ENCODE measurements at places on chromosomes 4 and X.

DNA sequence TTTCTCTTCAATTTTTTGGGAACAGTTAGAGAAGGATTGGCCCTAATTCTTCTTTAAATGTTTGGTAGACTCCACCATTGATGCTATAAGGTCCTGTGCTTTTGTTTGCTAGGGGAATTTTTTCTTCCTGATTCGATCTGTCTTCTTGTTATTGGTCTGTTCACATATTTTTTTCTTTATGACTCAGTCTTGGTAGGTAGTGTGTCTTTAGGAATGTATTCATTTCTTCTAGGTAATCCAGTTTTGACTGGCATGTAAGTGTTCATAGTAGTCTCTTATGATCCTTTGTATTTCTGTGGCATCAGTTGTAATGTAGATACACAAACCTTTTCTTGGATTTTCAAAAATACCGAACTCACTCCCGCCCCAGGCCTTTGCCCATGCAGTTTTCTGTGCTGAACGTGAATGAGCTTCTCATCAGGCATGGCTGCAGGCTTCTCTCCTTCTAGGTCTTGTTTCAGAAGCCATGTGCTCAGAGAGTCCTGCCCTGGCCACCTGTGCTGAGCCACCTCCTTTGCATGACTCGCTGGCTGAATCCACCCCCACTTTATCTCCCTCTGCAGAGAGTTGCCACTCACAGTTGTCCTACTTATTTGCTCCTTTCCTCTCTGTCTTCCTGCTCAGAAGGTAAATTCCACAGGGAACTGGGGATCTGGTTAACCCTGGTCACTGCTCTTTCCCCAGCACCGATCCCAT is 67.0 kb downstream of the STK32B start:
- no peaks in the 10 kb centered on the region for H3K36me3 ChIP-seq
- no peak overlapping the region for H3K4me3 ChIP-seq
- no peak for DNase-seq
- no peak overlapping the region for H3K27ac ChIP-seq
- no peaks in the 10 kb centered on the region for H3K4me1 ChIP-seq
- H3K27me3 ChIP-seq: no peaks in the 10 kb centered on the region

DNA sequence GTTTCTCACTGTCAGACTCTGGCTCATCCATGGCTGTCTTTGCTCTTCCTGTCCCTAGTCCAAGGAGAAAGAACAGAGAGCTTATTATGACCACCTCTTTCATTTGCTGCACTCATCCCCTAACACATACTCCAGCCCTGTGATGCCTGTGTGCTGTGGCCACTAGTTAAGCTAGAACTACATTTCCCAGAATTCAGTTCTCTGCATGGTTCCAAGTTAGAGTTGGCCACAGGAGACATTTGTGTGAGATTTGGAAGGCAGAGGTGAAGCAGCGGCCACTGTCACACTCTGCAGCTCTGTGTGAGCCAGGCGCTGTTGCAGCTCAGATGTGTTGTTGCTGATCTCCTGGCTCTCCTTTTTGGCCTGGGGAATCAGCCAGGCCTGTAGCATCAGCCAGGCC is 188.2 kb upstream of the ATP6AP2 start:
- no peak for DNase-seq
- no peaks in the 10 kb centered on the region for H3K4me1 ChIP-seq

GRCh38 chr4:101141230-101141629 is 206.1 kb downstream of the PPP3CA start:
- no peaks in the 10 kb centered on the region for H3K36me3 ChIP-seq
- no peak overlapping the region for H3K27ac ChIP-seq
- no peak overlapping the region for H3K4me3 ChIP-seq
- no peak for DNase-seq
- peaks cover 3% of the 10 kb centered on the region for H3K4me1 ChIP-seq

DNA sequence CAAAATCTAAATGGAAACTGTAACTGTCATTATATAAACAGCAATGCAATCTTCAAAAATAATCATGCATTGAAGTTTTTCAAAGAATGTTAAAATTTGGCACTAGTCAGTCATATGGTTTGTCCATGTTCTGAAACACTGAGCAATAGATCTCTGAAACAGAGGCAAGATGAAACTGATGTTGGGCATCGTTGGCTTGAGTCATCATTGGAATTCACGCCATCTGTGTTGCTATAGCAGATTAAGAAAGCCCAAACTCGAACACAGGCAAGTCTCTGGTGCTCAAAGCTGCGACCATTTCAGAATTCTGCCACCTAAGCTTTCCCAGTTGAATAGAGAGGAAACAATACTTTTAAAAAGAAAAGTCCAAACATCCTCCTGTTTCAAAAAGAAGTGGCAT is 114.1 kb upstream of the PPARGC1A start:
- H3K27ac ChIP-seq: no peak overlapping the region
- H3K4me1 ChIP-seq: no peaks in the 10 kb centered on the region
- no peak for DNase-seq
- no peaks in the 10 kb centered on the region for H3K27me3 ChIP-seq
- no peaks in the 10 kb centered on the region for H3K36me3 ChIP-seq

- H3K36me3 ChIP-seq: no peaks in the 10 kb centered on the region
- peaks cover 8% of the 10 kb centered on the region for H3K4me1 ChIP-seq
- no peaks in the 10 kb centered on the region for H3K27me3 ChIP-seq
- peak overlapping the region; percentile 82 for H3K27ac ChIP-seq
Measured at GRCh38 chr4:15479913-15480185, 10.2 kb downstream of the CC2D2A start.

DNA sequence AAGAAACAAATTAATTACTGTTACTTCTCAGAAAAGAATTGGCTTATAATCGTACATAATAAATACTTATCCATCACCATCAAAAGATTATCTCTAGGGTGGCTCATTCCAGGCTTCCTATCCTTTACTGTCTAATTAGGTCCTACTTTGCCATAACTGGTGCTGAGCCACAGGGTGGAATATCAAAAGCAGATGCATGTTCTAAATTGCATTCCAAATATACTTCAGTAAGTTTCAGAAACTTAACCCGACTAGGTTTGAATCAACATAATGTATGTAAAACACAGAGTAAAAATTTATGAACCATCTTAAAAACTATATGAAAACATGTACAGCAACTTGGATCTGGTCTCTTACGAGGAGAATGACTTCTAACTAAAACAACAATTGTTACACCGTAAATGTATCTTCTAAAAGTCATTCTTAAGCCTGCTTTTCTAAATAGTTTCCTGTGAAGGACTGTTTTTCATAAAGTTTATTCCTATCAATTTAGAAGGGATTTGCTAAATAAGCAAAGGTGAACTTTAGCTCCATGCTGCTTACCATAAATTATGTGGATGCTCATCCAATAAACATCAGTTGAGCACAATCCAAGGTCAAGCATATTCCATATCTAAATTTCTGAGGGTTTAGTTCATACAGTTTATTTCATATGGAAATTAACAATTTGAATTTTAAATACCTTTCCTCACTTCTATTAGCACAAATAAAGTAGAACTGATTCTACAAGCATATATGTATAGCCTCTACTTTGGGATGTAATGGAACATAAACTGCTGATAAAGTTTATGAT is 13.4 kb downstream of the ZAR1 start:
- H3K27me3 ChIP-seq: no peaks in the 10 kb centered on the region
- no peak overlapping the region for H3K4me3 ChIP-seq
- H3K4me1 ChIP-seq: no peaks in the 10 kb centered on the region
- no peak for DNase-seq
- peaks cover 69% of the 10 kb centered on the region for H3K36me3 ChIP-seq
- H3K27ac ChIP-seq: no peak overlapping the region

- no peak overlapping the region for H3K27ac ChIP-seq
- no peak overlapping the region for H3K4me3 ChIP-seq
- H3K4me1 ChIP-seq: peaks cover under 1% of the 10 kb centered on the region
- H3K27me3 ChIP-seq: no peaks in the 10 kb centered on the region
- no peaks in the 10 kb centered on the region for H3K36me3 ChIP-seq
- no peak for DNase-seq
Measured at GRCh38 chr4:24235618-24236017, 345.8 kb upstream of the PPARGC1A start.

DNA sequence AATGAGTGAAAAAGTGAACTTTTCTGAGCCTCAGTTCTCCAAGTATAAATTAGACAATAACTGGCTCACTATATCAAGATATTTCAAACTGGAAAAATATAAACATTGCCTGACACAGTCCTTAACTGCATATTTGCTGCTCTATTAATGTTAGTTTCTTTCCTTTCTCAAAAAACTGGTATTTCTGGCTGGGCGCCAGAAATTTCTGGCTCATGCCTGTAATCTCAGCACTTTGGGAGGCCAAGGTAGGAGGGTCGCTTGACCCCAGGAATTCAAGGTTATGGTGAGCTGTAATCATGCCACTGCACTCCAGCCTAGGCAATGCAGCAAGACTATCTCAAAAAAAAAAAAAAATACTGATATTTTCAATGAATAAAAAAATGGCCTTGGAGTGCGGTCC is 227.0 kb downstream of the MAGEB17 start:
- H3K4me1 ChIP-seq: no peaks in the 10 kb centered on the region
- no peak overlapping the region for H3K4me3 ChIP-seq
- peaks cover 3% of the 10 kb centered on the region for H3K27me3 ChIP-seq
- no peak overlapping the region for H3K27ac ChIP-seq
- no peak for DNase-seq

- no peaks in the 10 kb centered on the region for H3K27me3 ChIP-seq
- no peaks in the 10 kb centered on the region for H3K36me3 ChIP-seq
- peaks cover 16% of the 10 kb centered on the region for H3K4me1 ChIP-seq
- no peak overlapping the region for H3K27ac ChIP-seq
- H3K4me3 ChIP-seq: no peak overlapping the region
- no peak for DNase-seq
Measured at GRCh38 chr4:185256446-185256845, 47.0 kb downstream of the SNX25 start.

DNA sequence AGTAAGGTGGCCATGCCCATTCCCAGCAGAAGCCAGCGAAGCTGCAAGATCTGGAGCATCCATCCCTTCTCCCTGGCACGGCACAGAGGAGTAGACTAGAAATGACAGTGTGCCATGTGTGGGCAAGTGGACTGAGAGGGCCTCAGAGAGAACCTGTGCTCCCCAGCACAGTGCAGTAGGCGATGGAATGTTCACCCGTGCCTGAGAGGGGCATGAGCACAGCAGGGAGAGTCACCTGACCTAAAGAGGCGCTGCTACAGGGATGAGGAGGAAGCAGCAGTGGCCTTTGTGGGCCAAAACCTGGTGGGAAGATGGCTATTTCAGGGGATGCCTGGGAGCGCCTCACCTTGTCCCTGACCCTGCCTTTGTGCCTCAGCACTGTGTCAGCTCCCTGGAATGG is 8.0 kb upstream of the CDKN2AIP start:
- no peak overlapping the region for H3K4me3 ChIP-seq
- no peak overlapping the region for H3K27ac ChIP-seq
- H3K4me1 ChIP-seq: no peaks in the 10 kb centered on the region
- DNase-seq: no peak
- H3K36me3 ChIP-seq: no peaks in the 10 kb centered on the region
- no peaks in the 10 kb centered on the region for H3K27me3 ChIP-seq

DNA sequence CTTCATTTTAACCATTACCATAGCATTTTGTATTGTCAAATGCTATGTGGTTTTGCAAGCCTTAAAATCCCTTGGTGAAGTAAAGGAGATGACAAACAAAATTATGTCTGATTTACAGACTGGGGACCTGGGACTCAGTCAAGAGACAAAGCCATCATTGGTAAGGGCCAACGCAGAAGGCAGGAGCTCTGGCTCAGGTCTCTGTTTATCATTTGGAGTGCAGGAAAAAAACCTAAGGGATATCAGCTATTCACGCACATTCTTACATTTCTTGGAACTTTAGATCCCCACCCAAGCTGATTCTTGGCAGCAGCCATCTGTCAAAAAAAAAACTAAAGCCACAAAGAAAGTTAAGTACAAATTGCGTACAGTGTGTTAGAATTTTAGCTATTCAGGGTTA is 731.9 kb downstream of the STPG2 start:
- no peaks in the 10 kb centered on the region for H3K4me1 ChIP-seq
- no peaks in the 10 kb centered on the region for H3K36me3 ChIP-seq
- no peak overlapping the region for H3K4me3 ChIP-seq
- no peak for DNase-seq
- no peak overlapping the region for H3K27ac ChIP-seq

DNA sequence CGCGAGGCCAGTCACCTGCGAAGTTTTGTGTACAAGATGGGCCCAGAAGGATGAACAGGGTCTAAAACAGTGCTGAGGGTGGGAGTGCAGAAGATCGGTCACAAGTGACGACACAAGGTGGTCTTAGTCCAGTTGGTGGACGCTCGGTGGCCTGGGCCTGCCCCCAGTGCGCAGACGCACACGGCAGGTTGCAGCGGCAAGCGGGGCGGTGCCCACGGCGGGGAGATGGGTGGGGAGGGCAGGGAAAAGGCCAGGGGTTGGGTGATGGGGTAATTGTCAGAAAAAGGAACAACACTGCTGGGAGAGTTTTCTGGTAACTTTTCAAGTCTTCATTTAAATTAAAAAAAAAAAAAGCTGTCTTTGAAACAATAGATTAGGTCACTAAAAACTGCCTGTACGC is 1.0 kb upstream of the PRDX4 start:
- no peak overlapping the region for H3K27ac ChIP-seq
- peaks cover 12% of the 10 kb centered on the region for H3K4me1 ChIP-seq
- H3K36me3 ChIP-seq: no peaks in the 10 kb centered on the region
- no peak overlapping the region for H3K4me3 ChIP-seq

DNA sequence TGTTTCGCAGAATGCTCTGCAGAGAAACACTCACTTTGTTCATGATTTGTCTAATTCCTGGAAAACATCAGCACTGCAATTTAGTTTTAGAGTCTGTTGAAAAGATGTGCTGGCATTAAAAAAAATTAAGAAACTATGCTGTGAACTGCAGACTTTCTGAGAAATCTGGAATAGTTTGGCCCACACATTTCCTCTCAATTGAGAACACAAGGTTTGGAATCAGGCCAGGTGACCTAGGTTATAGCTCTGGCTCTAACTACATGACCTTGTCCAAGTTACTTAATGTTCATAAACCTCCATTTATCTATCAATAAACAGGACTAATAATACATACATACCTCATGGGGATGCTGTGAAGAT is 61.4 kb upstream of the ENPEP start:
- no peak for DNase-seq
- no peak overlapping the region for H3K4me3 ChIP-seq
- no peak overlapping the region for H3K27ac ChIP-seq
- H3K36me3 ChIP-seq: no peaks in the 10 kb centered on the region

- no peaks in the 10 kb centered on the region for H3K27me3 ChIP-seq
- no peak overlapping the region for H3K4me3 ChIP-seq
- no peak for DNase-seq
Measured at GRCh38 chrX:42260854-42261253, 337.5 kb upstream of the CASK start.

DNA sequence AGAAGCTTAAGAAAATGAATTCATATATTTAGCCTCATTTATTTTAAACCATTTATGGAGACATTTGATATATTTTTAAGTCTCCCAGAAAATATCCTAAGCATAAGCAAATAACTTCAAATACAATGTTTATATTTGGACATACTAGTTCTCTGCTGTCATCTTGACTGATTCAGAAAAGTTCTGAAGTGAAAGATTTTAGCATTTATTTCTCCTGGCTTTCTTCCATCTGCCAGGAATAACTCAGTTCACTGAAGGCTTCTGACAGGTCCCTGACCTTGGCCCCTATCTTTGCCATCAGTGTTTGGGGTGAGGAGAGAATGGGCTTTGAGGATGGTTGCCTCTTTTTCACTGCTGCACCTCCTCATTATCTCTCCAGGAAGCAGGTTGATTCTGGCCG is 115.7 kb downstream of the SLIT2 start:
- no peak for DNase-seq
- H3K4me3 ChIP-seq: no peak overlapping the region
- no peaks in the 10 kb centered on the region for H3K27me3 ChIP-seq
- no peaks in the 10 kb centered on the region for H3K4me1 ChIP-seq

GRCh38 chr4:33149658-33150524 is 2429.7 kb downstream of the PCDH7 start:
- H3K4me1 ChIP-seq: no peaks in the 10 kb centered on the region
- no peak overlapping the region for H3K4me3 ChIP-seq
- no peaks in the 10 kb centered on the region for H3K36me3 ChIP-seq
- H3K27me3 ChIP-seq: no peaks in the 10 kb centered on the region
- H3K27ac ChIP-seq: no peak overlapping the region

All from tibial nerve (tissue), 4 donors.